ENCODE measurements at places on chromosomes 5 and 9.

DNA sequence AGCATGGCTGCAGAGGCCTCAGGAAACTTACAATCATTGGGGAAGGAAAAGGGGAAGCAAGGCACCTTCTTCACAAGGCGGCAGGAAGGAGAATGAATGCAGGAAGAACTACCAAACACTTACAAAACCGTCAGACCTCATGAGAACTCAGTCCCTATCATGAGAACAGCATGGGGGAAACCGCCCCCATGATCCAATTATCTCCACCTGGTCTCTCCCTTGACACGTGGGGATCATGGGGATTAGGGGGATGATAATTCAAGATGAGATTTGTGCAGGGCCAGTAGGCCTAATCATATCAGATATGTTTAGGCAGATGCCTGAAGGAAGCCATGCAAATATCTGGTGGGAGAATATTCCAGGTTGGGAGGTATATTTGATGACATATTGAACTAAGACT, 1176.4 kb upstream of the CDH18 start:
- no peak for DNase-seq

- DNase-seq = no peak
These were observed 42.1 kb downstream of the NADK2 start for GRCh38 chr5:36199620-36200019.

- DNase-seq = peak; percentile 47
These were observed 598 bp downstream of the RGP1 start for GRCh38 chr9:35749515-35750255.

GRCh38 chr9:25461416-25461815, 216.8 kb downstream of the TUSC1 start:
- no peak for DNase-seq

GRCh38 chr9:99663856-99664255, 157.8 kb upstream of the NR4A3 start:
- no peak for DNase-seq

DNA sequence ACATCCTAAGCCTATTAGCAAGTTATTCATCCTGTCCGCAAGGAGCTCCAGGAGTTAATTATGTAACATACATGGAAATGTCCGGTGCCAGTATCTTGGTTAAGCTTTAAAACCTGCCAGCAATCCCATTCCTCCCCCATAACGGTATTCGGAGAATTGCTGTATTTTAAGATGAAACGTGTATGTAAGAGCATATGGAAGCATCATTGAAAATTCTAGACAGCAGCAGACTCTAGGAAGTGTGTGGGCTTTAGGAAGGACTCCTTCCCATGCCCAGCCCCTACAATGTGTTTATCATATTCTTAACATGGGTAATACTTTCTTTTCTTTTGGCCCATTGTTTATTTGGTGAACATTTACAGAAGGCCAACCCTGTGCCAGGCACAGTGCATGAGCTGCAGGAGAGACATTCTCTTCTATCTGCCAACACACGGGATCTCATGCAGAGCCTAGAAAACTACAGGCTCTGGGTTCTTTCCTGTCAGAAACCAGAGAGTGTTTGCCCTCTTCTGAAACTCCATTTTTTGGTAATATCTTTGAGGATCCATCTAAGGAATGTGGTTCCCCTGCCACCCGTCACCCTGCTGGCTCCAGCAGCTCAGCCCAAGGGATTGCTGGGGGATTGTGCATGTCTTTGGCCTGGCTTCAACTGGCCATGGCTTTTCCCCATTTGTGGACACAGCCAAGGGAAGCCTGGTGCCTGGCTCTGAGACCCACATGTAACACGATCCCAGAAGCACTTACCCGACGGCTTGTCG, 15.1 kb downstream of the ANGPTL2 start:
- no peak for DNase-seq

DNA sequence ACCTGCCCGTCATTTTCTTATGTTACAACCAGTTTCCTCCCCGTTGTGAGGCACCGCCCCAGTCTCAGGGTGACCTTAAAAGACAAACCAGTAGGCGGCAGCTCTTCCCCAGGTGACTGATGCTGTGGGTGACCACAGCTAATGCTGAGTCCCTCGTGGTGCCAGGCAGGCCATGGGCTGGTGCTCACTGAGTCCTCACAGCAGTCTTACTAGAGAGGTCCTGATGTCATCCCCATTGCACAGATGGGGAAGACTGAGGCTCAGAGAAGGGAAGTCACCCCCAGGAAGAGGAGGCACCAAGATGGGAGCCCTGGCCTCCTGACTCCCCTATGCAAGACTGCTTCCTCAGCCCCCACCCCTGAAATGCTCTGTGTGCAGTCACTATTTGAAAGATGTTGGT, 978 bp downstream of the CFAP157 start:
- DNase-seq = peak; percentile 26

DNA sequence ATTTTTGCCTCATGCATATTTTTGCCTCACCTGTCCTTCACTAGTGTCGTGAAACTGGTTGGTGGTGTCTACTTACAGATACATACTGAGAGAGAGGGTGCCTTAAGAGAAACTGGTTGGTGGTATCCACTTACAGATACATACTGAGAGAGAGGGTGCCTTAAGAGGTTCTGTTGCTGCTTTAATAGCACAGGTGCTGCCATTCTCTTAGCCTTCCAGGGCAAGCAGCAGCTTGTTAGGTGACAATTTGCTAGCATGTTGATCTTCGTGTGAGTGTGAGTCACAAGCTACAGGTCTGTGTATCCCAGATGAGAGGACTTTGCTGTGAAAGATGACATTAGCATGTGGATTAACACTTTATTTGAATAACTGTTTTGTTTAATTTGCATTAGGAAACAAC, 1.4 kb downstream of the PTTG1 start:
- peak; percentile 39 for DNase-seq

DNA sequence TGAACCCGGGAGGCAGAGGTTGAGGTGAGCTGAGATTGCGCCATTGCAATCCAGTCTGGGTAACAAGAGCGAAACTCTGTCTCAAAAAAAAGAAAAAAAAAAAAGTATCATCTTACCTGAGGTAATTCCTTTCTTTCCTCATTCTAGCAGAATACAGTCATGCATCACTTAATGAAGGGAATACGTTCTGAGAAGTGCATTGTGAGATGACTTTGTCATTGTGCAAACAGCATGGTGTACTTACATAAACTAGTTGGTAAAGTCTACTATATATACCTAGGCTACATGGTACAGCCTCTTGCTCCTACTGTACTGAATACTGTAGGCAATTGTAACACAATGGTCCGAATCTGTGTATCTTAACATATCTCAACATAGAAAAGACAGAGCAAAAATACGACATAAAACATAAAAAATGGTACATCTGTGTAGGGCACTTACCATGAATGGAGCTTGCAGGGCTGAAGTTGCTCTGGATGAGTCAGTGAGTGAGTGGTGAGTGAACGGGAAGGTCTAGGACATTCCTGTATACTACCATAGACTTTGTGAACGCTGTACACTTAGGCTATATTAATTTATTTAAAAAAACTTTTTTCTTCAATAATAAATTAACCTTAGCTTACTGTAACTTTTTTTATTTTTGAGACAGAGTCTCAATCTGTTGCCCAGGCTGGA, 100.4 kb downstream of the GLDC start:
- DNase-seq = peak; percentile 78

DNA sequence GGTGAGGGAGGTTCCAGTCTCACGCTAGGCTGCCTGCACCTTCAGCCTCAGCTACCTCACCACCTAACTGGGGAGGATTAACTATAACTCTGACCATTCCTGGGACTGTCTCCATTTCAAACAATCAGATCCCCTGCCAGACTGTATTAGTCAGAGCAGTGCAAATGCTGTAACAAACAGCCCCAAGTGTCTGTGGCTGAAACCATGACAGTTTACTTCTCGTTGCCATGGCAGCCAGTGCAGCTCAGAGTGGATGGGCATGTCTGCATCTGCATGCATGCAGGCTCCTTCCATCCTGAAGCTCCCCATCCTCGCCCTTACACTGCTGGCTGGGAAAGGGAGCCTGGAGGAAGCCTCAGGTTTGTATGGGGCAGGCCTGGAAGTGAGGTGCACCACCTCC, 86.7 kb downstream of the KCNIP1 start:
- peak; percentile 31 for DNase-seq

DNA sequence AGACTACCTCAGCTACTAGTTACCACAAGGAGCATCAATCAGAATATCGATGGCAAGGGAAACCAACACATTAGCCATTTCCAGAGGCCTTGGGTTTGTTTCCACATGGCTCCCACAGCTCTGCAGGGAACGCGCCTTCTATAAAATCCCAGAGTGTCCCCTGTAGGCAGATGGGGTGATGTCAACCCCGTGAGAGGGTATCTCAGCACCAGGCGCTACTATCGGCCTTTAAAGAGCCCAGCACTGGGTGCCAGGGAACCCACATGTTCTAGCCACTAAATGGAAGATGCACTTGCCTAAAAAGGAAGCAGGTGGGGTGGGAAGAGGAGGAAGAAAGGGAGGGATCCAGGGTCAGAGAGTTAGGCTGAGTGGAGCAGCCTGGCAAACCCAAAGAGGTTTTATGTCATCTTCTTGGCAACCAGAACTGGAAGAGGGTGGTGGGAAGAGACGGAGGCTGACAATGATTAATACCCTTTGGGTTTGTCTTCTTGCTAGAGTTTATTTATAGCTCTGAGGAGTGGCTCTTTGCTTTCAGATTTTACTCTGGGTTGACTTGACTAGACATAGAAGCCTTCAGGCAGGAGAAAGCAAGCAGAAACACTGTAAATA, 19.9 kb downstream of the MACROH2A1 start:
- DNase-seq = peak; percentile 57

DNA sequence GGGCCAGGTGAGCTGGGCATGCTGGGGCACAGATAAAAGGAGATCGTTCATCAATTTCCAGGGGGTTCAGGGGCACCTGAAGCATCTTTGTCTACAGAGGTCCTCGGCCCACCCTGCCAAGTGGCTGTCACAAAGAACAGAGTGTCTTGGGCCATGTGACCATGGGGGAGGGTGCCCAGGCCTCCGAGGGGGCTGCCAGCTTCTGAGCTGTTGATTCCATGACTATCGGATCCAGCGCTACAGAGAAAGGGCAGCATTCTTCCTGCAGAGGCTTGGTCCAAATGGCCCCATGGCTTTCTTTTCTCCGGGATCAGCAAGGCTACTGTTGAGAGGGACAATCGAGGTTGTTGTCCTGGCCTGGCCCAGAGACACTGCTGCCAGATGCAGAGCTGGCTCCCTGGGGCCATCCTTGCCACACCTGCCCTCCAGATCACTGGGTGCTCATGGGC, 289.2 kb downstream of the ZSWIM6 start:
- DNase-seq = no peak

DNA sequence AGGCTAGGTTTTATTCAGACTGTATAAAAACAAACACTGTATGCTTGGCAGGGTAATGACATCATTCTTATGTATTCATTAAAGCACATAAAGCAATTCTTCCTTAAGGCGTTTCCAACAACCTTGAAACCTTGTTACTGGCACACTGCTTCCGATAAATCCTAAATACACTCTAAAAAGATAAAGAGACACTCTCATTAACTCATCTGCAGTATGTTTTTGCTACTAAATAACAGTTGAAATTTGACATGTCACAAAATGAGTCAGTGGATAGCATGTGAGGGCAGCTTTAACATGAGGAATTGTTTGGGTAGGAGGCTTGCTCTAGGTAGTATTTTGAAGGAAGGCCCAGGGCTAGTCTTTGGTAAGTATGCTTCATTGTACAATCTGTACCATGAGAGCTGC, 13.7 kb downstream of the YIPF5 start:
- DNase-seq = peak; percentile 33

GRCh38 chr5:132838516-132839282, 8.3 kb upstream of the SHROOM1 start:
- DNase-seq = no peak

DNA sequence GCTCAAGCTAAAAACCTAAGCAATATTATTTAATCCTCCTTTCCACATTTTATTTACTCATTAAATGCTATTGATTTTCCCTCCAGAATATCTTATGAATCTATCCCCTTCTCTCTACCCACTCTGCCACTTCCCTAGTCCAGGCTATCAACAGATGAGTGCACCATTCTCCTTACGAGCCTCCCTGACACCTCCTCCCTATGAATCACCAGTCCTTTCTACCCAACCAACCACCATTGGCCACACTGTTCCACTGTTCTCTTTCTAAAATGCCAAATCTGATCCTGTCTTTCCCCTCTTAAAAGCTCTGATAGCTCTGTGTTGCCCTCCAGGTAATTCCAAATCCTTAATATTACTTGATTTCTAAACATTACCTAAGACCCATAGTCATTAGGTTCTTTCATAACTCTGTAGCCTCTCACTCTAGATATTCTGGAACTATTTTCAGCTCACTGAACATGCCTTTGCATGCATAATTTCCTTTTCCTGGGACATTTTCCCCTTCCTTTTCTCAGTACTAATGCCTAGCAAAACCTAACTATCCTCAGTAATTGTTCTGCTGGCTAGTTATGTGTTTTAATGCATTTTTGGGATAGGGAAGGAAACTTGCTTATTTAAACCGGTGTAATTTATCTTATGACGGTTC, 126.3 kb downstream of the UNC13B start:
- peak; percentile 53 for DNase-seq

DNA sequence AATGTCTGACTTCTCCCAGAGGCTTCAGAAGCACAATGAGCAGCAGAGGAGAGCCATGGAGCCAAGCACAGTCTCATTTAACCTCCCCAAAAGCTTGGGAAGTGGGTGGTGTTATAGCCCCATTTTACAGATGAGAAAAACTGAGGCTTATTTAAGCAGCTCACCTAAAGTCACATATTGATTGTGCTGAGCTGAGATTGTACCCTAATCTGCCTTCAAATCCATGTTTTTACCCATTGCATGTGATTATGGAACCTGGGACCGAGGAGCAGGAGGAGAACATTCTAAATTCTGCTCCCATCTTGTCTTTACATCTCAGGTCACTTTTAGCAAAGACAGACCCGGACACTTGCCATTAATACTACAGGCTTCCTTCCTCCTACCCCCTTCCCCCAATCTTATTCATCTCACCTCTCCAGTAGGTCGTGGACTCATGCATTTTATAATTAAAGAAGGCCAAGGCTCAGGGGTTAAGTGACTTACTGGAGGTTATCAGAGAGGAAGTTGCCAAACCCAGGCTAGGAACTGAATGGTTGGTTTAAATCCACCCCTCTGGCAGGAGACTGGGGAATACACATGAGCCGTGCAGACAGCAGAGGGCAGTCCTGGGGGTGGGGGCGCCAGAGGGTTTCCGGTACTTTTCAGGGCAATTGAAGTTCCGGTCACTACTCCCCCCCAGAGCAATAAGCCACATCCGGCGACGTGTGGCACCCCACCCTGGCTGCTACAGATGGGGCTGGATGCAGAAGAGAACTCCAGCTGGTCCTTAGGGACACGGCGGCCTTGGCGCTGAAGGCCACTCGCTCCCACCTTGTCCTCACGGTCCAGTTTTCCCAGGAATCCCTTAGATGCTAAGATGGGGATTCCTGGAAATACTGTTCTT, 51.0 kb upstream of the IL17B start:
- no peak for DNase-seq

DNA sequence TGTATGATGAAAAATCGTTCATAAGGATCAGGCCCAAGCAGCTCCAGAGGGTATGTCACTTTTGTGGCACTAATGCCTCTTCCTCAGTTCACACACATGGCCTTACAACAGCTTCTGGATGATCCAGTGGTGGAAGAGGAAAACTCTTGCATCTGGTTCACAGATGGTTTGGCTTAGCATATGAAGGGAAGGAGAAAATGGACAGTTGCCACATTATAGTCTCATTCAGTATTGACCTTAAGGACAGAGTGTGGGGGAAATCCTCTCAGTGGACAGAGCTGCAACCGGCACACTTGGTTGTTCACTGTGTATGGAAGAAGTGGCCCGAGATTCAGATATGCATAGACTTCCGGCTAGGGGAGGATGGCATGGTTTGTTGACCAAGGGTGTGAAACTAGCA, 22.8 kb downstream of the C9orf57 start:
- DNase-seq = no peak

Measured in kidney tubule cell (primary cell).